ENCODE measurements at places on chromosomes 3 and 15.

GRCh38 chr3:2958551-2958950, 151.6 kb downstream of the IL5RA start:
- no peak for DNase-seq

- no peak for DNase-seq
Measured at GRCh38 chr3:32414522-32415202, 23.0 kb downstream of the CMTM7 start.

DNA sequence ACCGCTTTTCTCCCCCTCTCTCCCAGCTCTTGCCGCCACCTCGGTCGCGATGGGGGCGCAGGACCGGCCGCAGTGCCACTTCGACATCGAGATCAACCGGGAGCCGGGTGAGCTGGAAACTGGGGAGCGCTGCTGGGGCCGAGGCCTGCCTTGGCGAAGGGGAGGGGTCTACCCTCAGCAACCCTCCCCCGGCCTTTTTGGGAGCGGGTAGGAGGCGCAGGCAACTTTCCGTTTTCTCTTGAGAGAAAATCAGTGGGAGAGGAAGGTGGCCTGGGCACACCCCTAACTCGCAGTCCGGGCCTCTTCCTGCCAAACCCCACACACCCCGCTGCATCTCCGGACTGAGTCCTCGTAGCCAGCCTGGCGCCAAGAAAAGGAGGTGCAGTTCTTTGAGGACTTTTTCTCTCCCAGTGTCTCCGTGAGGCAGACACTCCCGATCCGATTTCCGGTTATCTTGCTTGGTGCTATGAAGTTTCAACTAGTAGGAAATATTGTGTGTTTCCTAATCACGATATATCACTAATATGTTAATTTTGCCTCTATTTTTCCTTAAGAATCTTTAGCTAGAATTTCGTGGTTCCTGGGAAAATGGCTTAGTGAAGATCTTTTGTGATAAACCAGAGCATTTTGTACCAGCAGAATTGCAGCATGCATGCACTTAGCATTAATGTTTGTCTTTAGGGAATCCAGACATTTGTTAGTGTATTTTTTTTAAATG, 631 bp downstream of the NKTR start:
- no peak for DNase-seq

GRCh38 chr3:117616227-117616626, 906.6 kb downstream of the TUSC7 start:
- no peak for DNase-seq

- no peak for DNase-seq
Measured at GRCh38 chr3:161644891-161645635, 148.5 kb downstream of the OTOL1 start.

GRCh38 chr3:194130188-194130587, 5.8 kb upstream of the HES1 start:
- no peak for DNase-seq

- no peak for DNase-seq
Measured at GRCh38 chr15:89429023-89429422, 67.4 kb downstream of the RHCG start.

DNA sequence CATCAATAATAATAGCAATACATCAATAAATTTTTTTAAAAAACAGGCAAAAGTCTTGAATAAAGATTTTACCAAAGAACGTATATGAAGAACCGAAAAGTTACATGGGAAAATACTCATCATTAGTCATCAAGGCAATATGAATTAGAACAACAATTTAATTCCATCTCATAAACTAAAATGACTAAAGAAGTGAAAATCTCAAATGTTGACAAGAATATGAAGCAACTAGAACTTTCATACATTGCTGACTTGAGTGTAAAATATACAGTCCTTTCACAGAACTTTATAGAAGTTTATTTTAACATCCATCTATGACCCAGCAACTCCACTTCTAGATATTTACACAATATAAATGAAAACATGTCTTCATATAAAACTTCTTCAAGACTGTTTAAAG, 35.3 kb upstream of the ABHD10 start:
- no peak for DNase-seq

GRCh38 chr15:80444680-80445251, 40.6 kb downstream of the ARNT2 start:
- no peak for DNase-seq

GRCh38 chr3:39907981-39908380, 98.6 kb downstream of the MYRIP start:
- no peak for DNase-seq

- peak; percentile 49 for DNase-seq
Measured at GRCh38 chr3:194265505-194265892, 85.6 kb downstream of the CPN2 start.

DNA sequence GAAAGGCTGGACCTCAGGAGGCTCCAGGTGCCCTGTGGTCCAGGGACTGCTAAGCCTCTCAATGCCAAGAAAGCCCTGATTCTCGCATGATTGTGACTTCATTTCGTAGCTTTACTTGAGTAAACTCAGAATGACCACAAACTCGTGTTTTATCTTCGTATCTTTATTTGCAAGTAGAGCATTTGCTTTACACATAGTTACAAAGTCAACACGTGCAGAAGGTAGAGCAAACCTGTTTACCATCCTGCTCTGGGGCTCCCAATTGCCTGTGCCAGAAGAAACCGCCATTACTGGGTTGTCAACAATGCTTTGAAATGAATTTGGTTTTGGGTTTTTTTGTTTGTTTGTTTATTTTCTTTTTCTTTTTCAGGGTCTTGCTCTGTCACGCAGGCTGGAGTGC, 5.8 kb upstream of the MESP1 start:
- DNase-seq: no peak

DNA sequence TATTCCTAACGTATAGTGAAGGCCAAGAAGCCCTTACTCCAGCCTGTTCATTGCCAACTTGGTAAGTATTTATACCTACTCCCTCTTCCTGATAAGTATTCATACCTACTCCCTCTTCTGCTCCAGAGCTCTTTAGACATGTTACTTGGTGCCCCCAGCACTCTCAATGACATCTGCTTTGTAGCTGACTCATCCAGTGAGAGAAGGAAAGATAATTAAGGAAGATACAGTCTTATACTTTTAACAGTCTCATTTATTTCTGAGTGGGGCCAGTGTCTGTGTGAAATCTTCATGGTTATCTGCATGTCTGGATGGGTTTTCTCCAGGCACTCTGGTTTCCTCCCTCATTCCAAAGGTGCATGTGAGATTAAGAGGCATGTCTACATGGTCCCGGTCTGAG, 698.7 kb downstream of the FHIT start:
- DNase-seq: peak; percentile 4

GRCh38 chr3:180185650-180186049, 148.9 kb upstream of the PEX5L start:
- DNase-seq: no peak

- no peak for DNase-seq
Measured at GRCh38 chr3:83601704-83602103, 1357.1 kb upstream of the CADM2 start.

- DNase-seq: no peak
Measured at GRCh38 chr15:58677426-58677825, 72.1 kb downstream of the ADAM10 start.

- DNase-seq: no peak
Measured at GRCh38 chr3:30607032-30607833, 832 bp downstream of the TGFBR2 start.

- DNase-seq: no peak
Measured at GRCh38 chr3:49352890-49353421, 5.2 kb downstream of the GPX1 start.

All from SK-N-DZ (cell line).